ENCODE measurements at places on chromosomes 5 and 9.
A peak's percentile ranks its signal among the peaks of the same experiment; 100 is the strongest.

DNA sequence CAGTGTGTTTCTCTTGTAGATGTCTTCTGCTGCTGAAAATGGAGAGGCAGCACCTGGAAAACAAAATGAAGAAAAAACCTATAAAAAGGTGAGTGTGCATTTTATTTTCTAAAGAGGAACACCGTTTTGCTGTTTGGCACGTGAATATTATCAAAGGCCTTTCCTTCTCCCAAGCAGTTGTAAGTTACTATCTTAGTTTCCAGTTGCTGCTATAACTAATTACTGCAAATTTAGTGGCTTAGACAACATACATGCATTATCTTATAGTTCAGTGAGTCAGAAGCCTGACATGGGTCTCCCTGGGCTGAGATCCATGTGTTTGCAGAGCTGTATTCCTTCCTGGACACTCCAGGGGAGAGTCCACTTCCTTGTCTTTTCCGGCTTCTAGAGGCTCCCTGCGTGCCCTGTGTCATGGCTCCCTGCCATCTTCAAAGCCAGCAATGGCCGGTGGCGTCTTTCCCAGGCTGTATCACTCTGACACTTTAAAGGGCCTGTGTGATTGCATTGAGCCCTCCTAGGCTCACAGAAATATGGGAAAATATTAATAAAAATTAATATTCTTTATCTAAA lies 117.6 kb downstream of the PIP5K1B start:
- no peak for DNase-seq

- no peak for DNase-seq
These were observed 32.7 kb upstream of the DAPK1 start for GRCh38 chr9:87464992-87465378.

- DNase-seq, result peak; percentile 66
These were observed 73.1 kb downstream of the STK10 start for GRCh38 chr5:172114875-172115422.

DNA sequence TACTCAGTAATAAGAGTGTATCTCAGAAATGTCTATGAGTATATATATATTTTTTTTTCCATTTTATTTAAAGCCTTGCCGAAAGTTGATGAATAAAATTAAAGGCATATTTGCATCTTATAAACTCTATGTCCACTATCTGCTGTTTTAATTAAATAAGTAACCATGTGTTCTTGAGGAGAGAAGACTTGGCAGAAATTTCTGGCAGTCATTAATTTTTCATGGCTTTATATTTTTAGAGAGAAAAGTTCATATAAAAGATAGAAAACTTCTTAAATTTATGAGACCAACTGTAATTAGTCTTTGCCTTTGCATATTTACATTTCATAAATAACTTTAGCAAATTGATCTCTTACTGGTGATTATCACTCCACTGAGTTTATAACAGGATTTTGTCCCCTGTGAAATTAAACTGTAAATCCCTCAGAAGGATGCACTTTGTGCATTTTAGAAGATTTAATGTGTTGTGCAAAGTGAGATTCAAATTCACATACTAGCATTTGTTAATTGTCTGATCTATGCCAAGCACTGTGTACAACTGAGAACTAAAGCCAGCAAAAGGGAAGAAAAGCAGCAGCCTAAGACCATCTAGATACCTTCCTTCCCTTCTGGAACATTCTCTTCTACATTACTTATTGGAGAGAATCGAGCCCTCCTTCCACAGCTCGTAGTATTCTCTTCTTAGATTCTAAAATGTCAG lies 108.7 kb downstream of the SNCAIP start:
- no peak for DNase-seq

DNA sequence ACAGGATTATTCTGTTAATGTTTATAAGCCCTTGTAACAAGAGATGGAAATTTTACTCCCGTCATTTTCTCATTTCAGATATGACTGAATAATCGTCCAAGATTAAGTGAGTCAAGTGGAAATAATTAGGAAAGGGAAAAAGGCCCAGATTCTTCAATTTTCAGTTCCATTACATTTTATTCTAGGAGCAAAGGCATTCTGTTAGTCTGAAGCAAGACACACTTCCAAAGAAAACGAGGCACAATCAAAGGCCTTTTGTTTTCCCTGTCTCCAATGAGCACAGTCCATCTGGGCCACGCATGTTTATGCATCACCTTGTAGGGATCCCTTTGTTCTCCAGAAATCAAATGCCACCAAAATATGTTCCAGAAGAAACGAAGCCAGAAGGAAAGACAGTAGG lies 382.9 kb upstream of the RFX3 start:
- DNase-seq, result no peak

- no peak for DNase-seq
These were observed 144.1 kb downstream of the CEP120 start for GRCh38 chr5:123279136-123279535.

DNA sequence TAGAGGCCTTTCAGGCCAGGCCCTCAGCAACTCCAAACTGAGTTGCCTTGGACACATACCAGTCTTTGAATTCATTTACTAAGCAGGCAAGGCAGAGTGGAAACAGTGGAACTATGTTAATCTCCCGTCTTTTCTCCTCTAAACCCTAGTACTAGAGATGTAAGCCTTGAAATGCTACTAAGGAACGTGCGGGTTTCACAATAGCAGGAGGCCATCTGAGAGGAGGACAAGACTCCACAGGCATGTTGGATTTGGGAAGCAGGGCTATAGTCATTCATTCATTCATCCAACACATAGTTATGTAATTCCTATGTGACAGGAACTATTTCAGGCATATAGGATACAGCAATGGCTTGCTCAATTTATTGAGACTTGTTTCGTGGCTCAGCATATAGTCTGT lies 3.3 kb upstream of the OCLN start:
- no peak for DNase-seq

GRCh38 chr9:113796646-113797426 lies 79.3 kb upstream of the ZNF618 start:
- no peak for DNase-seq

GRCh38 chr5:143386725-143387124 lies 16.8 kb downstream of the NR3C1 start:
- DNase-seq, result no peak

DNA sequence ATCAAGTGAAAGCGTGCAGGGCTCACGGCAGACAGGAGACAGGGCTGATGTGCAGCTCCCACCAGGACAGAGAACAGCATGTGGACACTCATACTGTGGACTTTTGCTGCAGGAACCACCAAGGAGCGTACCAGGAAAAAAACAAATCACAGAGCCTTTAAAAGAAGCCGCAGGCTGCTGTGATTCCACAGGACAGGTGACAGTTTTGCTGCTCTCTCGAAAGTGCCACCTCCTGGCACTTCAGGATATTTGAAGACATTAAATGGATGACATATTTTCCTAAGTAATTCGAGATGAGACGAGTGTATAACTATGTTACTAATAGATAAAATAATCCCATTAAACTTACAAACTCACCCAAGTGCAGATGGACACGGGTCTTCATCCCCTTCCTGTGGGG lies 29.3 kb downstream of the ZDHHC11 start:
- DNase-seq, result no peak

DNA sequence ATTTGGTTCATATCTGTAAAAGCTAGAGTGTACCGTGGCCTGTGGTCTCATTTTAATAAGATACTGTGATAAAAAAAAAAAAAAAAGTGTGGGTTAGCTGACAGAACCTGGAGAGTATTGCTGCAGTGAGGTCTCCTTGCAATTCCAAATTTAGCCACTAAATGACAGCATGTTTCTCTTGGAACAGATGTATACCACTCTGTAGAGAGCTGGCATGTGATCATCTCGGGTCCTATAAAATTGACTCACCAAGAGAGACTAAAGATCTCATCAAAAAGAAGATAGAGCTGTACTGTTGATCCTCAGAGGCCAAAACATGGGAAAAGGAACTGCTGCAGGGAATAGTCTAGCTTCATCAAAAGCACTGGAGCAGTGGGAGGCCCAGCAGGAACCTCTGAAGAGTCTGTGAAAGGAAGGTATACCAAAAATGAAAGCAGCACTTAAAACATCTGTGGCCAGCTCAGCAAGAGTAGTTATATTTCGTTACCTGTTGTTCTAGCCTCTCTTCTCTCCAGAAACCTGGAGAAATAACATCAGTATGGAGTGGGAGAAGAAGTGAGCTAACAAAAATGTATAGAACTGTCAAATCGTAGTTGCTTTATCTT lies 826.8 kb downstream of the EFNA5 start:
- no peak for DNase-seq

Measured in activated CD4-positive, alpha-beta T cell treated with anti-CD3 and anti-CD28 coated beads, Interleukin-2, amount 50 U/mL, for 24 hours (primary cell).